Fibroblast of mammary gland (primary cell): ENCODE measurements at places on chromosomes 2 and 18.

- DNase-seq, result no peak
Observed at GRCh38 chr18:79579807-79580497, 99.7 kb upstream of the CTDP1 start.

DNA sequence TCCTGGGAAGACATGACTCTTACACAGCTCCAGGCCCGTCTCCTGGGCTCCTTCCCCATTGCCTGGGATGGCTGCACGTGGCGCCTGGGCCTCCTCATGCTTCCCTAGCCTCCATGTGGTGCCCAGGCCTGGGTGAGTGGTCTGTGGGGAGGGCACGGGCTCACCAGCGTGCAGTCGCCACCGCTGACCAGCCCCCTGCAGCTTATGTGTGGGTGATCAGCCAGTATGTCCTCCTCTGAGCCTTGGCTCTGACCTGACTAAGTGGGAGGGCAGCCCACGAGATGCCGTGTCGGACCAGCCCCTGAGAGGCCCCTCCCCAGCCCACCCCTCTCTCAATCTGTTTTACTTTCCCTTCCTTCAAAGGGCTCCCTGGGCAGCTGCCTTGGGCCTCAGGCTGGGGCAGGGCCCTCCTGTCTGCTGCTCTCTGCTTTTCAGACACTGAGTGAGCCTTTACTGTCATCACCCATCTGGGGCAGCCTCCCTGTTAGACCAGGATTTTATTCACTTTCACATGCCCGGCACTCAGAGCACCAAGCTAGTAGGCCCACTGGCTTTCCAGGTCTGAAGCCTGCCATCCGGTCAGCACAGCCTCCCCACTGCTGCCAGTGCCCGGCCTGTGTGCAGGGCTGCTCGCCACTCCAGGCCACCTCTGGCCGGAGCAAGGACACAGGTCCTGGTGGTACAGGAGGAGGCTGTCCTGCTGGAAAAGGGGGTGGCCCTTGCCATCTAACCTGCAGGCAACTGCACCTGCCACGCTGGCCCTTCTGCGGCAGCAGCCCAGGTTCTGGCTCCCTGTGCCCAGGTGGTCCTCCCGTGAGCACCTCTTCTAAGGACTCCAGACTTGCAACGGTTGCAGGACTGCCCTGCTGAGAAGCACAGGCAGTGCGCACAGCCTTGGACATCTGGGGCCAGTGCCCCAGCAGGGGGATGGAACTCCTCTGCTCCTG lies 84.9 kb upstream of the HPCAL1 start:
- no peak for DNase-seq

GRCh38 chr2:109222825-109223471 lies 93.9 kb downstream of the SH3RF3 start:
- no peak for DNase-seq

- peak; percentile 60 for DNase-seq
Observed at GRCh38 chr2:121596221-121597080, 52.8 kb downstream of the CLASP1 start.
